ENCODE measurements at places on chromosomes 7 and 10. TPM values are rescaled to one million over a fixed set of nuclear protein-coding genes. Genes with fewer than 3 reads are reported as not detected.

DNA sequence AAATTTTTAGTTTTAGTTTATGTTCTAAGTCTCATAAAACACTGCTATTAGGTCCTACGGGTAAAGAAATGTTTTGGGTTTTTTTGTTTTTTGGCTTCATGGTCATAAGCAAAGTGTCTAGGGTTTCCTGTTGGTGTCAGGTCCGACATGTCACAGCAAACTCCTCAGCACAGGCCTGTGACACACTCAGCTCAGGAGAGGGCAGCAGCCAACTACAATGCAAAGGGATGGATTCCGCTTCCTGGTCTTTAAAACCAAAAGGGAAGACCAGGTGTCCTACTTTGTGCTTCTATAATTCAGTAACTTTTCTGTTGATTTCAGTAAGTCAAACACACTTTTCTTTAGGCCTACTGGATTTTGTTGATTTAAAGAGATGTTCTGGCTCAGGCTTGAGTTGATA, 83.8 kb upstream of the MACROH2A2 start:
- peak; percentile 46 for DNase-seq

GRCh38 chr10:132617737-132618052, 80.1 kb downstream of the INPP5A start:
- no peak for DNase-seq

DNA sequence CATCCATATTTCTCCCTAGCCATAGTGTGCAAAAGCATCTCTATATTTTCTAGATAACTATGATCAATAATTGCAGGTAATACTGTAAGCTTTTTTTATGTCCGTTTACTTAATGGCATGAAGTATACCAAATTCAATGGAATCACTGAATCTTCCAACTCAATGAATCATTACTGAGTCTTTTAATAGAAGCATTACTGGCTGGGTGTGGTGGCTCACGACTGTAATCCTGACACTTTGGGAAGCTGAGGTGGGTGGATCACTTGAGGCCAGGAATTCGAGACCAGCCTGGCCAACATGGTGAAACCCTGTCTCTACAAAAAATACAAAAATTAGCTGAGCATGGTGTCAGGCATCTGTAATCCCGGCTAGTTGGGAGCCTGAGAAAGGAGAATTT, 372.5 kb downstream of the BMPER start:
- DNase-seq: peak; percentile 24

DNA sequence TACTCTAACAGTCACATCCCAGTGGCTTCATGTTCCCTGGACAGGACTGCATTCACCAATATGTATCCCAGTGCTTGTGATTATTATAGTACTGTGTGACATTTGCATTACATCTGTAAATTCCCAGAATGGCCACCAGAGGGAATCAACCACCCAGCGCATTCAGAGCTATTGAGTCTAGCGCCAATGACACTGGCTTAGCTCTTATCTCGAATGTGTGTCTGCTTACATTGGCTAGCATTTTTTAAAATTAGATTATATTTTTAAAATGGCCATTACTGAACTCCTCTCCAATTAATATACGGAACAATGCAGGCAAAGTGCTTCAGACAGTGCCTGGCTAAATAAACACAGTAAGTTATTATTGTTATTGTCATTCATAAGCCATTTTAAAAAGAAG, 36.3 kb downstream of the TRIL start:
- DNase-seq: peak; percentile 82

DNA sequence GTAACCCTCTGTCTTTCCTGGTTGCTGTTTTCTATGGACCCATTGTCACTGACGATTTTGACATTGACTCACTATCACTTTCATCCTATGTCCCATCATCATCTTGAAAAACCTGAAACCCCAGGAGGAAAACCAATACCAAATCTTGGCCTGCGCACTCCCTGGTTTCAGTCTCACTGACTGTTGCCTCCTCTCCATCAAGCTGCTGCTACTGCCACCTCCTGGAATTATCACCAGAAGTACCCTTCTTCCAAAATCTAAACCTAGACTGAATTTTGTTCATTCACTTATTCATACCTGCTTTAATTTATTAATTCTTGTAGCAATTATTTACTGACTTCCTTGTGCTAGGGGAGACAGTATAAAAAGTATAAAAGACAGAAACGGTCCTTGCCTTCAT, 44.5 kb upstream of the ACBD5 start:
- peak; percentile 10 for DNase-seq

DNA sequence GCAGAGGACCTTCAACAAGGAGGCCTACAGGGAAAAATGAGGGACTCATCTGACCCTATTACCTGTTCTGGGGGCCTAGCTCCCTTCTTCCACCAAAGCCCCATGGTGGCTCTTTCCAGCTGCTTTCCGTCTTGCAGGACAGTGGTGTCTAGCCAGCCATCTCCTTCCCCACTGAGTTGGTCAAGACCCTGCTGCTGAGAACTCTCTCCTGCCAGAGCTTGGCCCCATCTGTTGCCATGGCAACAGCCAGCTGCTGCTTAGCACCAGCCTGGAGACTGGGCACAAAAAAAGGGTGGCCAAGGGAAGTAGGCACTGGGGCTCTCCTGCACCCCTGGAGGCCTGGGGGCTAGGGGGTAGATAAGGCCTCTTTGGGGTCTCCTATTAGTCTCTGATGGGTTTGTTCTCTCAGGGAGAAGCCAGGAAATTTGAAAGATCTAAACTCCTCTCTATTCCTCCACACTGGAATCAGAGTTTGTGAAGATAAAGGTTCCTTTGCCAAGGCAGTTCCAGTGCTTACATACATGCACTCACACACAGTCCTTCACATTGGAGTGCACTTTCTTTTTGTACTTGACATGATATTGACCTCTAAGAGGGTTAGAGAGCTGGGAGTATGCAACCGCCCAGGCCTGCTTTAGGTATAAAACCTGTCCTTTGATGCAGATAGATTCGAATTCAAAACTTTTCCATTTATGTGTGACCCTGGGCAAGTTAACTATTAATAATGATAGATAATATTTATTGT, 15.8 kb downstream of the TSPAN33 start:
- DNase-seq: peak; percentile 53

DNA sequence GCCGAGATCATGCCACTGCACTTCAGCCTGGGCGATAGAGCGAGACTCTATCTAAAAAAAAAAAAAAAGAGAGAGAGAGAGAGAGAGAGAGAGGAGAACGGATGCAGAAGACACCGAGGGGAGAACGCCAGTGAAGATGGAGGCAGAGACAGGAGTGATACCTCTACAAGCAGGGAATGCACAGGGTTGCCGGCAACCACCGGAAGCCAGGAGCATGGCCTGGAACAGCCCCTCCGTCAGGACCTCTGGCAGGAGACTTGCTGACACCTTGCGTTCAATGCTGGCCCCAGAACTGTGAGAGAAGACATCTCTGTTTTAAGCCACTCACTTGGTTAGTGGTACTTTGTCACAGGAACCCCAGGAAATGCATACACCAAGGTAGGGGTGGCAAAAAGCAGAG, 38.1 kb upstream of the DUSP5 start:
- no peak for DNase-seq

- no peak for DNase-seq
Observed at GRCh38 chr7:159144758-159145489, at the start of gene VIPR2. VIPR2 (minus strand) TSS chr7:159144867; CDS start chr7:159144771, 96 bp downstream.

DNA sequence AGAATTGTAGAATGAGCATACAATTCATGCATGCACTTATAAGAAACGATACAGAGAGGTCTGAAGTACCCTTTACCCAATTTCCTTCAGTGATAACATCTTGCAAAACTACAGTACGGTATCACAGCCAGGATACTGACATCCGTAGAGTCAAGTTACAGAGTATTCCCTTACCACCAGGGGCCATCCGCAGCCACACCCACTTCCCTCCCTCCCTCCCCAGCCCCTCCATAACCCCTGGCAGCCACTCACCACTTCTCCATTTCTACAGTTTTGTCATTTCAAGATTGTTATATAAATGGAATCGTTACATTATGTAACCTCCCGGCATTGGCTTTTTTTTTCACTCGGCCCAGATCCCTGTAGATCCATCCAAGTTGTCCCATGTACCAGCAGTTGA, 113.6 kb upstream of the RET start:
- no peak for DNase-seq

DNA sequence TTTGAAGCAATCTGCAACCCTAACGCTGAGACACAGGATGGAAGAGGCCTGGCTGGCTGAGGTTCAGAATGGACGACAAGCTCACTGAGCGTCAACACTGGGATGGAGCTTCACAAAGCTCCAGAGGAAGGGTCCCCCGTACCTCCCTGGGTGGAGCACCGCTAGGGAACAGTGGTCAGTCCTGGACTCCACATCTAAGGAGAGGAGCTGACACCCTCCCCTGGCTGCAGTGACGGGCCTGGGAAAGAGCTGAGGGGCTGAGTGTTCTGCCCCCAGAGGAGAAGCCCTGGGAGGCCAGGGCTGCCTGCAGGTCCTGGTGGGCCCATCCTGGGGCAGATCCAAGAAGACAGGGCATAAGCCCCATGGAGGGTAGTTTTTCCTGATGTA, 146.2 kb downstream of the ARHGAP22 start:
- no peak for DNase-seq

DNA sequence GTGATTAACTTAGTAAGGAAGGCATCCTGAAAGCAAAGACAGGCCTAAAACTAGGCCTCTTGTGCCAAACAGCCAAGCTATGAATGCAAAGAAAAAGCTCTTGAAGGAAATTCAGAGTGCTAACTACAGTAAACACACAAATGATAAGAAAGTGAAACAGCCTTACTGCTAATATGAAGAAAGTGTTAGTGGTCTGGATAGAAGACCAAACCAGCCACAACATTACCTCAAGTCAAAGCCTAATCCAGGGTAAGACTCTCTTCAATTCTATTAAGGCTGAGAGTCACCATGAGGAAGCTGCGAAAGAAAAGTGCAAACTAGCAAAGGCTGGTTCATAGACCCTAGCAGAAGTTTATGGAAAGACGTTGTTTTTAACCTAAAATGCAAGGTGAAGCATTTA, 66.0 kb downstream of the IPMK start:
- DNase-seq: no peak

DNA sequence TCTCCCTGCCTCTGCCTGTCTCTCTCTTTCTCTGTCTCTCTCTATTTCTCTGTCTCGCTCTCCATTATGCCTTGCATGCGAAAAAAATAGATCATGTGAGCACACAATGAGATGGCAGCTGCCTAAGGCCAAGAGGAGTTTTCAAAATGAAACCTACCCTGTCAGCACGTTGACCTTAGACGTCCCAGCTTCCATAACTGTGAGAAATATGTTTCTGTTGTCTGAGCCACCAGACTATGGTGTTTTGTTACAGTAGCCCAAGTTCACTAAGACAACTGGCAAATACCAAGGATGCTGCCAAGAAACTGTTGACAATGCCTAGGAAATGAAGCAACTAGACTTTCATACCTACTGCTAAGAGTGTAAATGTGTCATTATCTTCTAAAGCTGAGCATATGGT, 70.6 kb upstream of the PLXDC2 start:
- peak; percentile 90 for DNase-seq

DNA sequence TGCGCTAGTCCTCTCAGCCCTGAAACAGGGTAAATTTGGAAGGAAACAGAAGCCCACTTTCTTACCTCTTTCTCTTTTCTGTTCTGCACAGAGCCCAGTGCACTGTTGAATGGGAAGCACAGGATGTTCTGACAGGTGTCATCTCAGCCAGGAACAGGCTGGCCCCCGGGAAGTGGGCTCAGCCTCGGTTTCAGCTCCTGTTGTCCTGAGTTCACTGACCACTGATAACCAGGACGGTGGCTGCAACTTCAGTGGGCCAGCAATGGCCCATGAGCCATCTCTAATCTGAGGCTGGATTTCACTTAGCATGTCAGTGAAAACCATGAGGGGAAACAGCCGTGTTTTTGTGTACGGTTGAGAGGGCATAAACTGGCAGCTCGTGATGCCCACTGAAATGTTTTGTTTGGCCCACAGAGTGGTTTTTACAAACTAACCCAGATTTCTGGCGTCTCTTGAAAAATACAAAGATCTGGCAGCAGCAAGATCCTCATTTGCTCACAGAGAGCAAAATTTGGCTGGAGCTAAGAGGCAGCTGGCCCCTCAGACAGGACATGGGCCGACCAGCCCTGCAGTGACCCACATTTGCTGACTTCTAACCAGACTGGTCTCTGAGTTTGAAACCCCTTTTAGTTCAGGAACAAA, 455.9 kb downstream of the PAXIP1 start:
- no peak for DNase-seq

GRCh38 chr7:120915314-120916105, 35.1 kb upstream of the ING3 start:
- DNase-seq: no peak

GRCh38 chr10:62817766-62818425, 1.7 kb upstream of the EGR2 start:
- peak; percentile 82 for DNase-seq

GRCh38 chr10:43093423-43094076, 16.7 kb downstream of the RET start:
- DNase-seq: peak; percentile 34

DNA sequence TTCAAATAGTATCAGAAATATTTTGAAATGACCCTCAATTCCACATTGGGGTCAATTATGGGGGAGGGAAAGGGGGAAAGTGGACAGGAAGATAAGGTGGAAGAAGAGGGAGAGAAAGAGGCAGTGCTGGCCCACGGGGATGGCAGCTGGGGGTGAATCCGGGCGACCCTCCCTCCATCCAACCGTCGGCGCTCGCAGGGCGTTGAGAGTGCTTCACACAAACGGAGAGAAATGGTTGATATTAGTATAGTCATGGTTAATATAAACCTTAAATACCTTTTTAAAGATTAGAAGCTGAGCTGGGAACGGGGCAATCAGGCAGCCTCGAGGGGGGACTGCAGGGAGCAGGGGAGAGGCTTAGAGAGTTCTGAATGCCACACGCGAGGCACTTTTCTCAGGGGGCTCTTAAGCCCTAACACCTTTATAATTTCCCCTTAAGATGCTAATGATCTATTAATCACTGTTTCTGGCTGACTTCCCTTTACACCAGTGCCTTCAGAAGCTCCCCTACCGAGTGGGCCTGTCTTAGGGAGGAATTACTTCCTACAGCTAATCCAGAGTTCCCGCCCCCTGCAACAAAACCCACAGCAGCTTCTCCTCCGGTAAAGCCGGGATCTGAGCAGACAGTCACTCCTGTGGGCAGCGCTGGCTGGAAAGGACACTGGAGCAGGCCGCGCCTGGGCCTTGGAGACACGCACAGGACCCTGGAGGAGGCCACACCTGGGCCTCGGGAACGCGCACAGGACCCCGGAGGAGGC, 39.5 kb downstream of the PRKAG2 start:
- no peak for DNase-seq

DNA sequence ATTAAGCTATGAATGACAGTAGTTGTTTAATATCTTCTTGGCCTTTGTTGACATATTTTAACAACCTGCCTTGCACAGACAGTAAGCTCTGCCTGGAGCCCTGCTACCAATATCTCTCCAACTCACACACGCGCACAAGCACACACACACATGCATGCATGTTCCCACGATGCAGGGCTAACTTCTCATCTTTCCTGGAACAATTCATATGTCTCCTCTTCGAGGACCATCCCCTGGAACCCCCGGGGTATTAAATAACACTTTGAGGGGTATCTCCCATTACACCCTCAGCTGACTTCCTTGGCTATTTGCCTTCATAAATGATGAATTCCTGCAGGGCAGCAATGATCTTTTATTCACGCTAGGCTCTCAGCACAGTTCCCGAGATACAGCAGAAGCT, 258.0 kb downstream of the TRIL start:
- DNase-seq: no peak

GRCh38 chr7:80923211-80923612, 4.4 kb upstream of the SEMA3C start:
- DNase-seq: no peak

- DNase-seq: no peak
Observed at GRCh38 chr10:90674461-90674860, 183.4 kb downstream of the HTR7 start.

- peak; percentile 93 for DNase-seq
Observed at GRCh38 chr7:72805526-72806494, 22.2 kb downstream of the TYW1B start.

RPEL1 gene
- 0.21 TPM for total RNA-seq

PAPOLB gene
- total RNA-seq: 0.05 TPM

HMX2 gene
- not detected for total RNA-seq

PRF1 gene
- not detected for total RNA-seq

TRPV5 gene
- not detected for total RNA-seq

KLF14 gene
- total RNA-seq: not detected
